ENCODE measurements at places on chromosomes 7 and 10. TPM values are rescaled to one million over a fixed set of nuclear protein-coding genes. Genes with fewer than 3 reads are reported as not detected.

The STEAP1B gene
- 0.08 TPM for total RNA-seq

The PON1 gene
- not detected for total RNA-seq

The NOS3 gene
- total RNA-seq, result 71.5 TPM

The MYOF gene
- total RNA-seq, result 85.0 TPM

The CYCS gene
- 164 TPM for total RNA-seq

The PRRT4 gene
- total RNA-seq, result 0.73 TPM

The HEPACAM2 gene
- total RNA-seq, result not detected

The PUS7 gene
- total RNA-seq, result 25.8 TPM

The CELF2 gene
- 9.7 TPM for total RNA-seq

The MTG1 gene
- 55.6 TPM for total RNA-seq

The SLC29A3 gene
- 1.6 TPM for total RNA-seq

The SLC26A3 gene
- total RNA-seq, result not detected

The DHTKD1 gene
- 8.2 TPM for total RNA-seq

The OR2A42 gene
- not detected for total RNA-seq

The HOXA3 gene
- total RNA-seq, result not detected

The STAMBPL1 gene
- 41.5 TPM for total RNA-seq

The PDK4 gene
- total RNA-seq, result not detected

The RSPH10B gene
- total RNA-seq, result not detected

The ZNF804B gene
- total RNA-seq, result not detected

The TMEM176B gene
- total RNA-seq, result 0.07 TPM

The ADAM12 gene
- total RNA-seq, result 1.7 TPM

The GRID2IP gene
- total RNA-seq, result not detected

The ZNF467 gene
- total RNA-seq, result 2.4 TPM

The GIMAP6 gene
- total RNA-seq, result 1.6 TPM

The NKX1-2 gene
- total RNA-seq, result 0.05 TPM

The GJD4 gene
- not detected for total RNA-seq

The CPEB3 gene
- 0.43 TPM for total RNA-seq

The SPAG6 gene
- not detected for total RNA-seq

The TRIM50 gene
- not detected for total RNA-seq

The CAV1 gene
- 437 TPM for total RNA-seq

The LLCFC1 gene
- total RNA-seq, result not detected

The CPA2 gene
- not detected for total RNA-seq

Data from HT1080 (cell line).